OCI-LY7 (cell line): ENCODE measurements at places on chromosomes 12 and 14. TPM values are rescaled to one million over a fixed set of nuclear protein-coding genes. Genes with fewer than 3 reads are reported as not detected.
A peak's percentile ranks its signal among the peaks of the same experiment; 100 is the strongest.

DNA sequence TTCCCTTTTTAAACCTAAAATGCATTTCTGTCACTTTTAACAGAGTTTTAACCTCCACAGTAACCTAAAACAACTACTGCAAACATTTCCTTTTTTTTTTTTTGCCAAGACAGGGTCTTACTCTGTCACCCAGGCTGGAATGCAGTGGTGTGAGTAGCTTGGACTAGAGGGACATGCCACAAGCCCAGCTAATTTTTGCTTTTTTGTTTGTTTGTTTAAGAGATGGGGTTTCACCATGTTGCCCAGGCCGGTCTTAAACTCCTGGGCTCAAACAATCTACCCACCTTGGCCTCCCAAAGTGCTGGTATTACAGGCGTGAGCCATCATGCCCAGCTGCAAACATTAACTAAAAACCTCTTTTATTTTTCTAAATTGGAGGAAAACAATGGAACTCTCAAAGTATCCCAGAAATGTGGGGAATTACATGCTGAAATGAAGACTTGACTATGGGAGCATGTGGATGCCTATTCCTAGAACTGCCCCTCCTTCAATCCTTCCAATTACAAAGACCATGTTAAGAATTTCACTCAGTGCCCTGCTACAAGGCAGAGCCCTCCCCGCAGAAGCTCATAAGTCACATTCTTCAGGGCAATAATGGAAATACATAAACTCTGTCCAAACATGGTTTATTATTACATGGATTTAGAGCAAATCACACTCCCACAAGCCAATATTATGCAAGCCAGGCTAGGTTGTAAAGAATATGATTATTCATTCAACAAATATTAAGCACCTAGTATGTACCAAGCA is 66.9 kb downstream of the C12orf56 start:
- DNase-seq: no peak

- peak; percentile 76 for DNase-seq
Measured at GRCh38 chr12:56007564-56008559, 10.8 kb downstream of the SUOX start.

DNA sequence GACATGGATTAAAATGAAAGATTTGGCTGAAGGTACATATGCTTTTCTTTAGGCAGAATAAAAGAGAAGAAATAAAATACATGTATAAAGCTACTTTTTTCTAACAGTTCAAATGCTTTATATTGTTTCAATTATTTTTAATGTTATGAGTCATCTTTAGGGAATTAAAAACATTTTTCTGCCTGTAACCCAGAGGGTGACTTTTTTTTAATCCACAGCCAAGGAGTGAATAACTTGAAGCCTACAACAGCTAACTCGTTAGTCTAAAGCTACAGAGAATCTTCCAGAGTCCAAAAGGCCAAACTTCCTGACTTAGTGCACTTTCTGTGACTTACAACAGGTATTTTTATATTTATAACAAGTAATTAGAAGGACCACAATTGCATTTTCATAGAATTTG is 151.6 kb downstream of the SEC23A start:
- no peak for DNase-seq

- no peak for DNase-seq
Measured at GRCh38 chr14:95185033-95185766, 27.9 kb upstream of the DICER1 start.

PLEKHH1 gene
- not detected in 2 replicates for total RNA-seq

LRP10 gene
- 53.3 and 55.1 TPM in 2 replicates for total RNA-seq

GRCh38 chr14:68248481-68249255 is 429.1 kb downstream of the RAD51B start:
- DNase-seq: peak; percentile 85

KRT4 gene
- not detected in 2 replicates for total RNA-seq

DNA sequence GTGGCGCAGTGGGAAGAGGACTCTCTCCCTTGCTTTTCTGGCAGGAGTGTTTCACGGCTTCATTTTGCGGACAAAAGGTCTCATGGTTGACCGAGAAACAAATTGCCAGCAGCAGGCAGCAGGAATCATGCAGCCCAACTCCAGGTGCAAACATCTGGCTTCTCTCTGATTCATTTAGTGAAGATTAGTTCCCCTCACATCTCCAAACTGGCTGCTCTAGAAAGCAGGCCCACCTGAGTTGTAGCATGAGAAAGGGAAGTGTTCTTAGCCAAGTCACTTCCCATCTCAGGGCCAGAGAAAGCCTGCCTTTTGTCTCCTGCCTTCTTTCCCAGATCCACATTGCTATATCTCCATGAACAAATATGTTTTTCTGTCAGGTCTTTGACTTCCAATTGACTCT is 120.8 kb upstream of the CCDC196 start:
- no peak for DNase-seq

DNAH10 gene
- total RNA-seq: 0.04 and 0.11 TPM in 2 replicates

MRPS35 gene
- total RNA-seq: 44.2 and 45.5 TPM in 2 replicates

AMN1 gene
- total RNA-seq: 12.6 and 15.2 TPM in 2 replicates

TC2N gene
- total RNA-seq: not detected in 2 replicates

- no peak for DNase-seq
Measured at GRCh38 chr12:120362516-120363273, 6.3 kb downstream of the MSI1 start.

- no peak for DNase-seq
Measured at GRCh38 chr12:92537290-92537960, 165.4 kb upstream of the PLEKHG7 start.

SERPINA3 gene
- not detected in 2 replicates for total RNA-seq

TRIM9 gene
- 4.7 and 7.9 TPM in 2 replicates for total RNA-seq

MRPL51 gene
- total RNA-seq: 280 and 338 TPM in 2 replicates

DNA sequence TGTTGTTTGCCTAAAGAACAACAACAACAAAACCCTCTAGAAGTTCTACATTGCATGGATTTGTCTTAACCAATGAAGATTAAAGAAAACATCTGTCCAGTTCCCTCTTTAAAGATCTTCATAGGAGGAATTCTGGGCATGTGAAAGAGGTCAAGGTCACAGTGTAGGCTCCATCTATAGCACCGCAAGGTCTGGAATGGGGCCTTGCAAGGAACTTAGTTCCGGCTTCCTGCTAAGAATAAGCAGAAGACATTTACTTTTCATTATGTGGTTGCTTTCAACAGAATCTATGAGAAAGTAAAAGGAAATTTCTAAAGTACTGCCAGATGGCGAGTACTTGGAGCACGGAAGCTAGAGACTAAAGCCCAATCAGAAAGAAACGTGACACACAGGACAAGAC is 57.2 kb upstream of the GNPNAT1 start:
- DNase-seq: no peak

HOTAIR gene
- total RNA-seq: 3.6 and 5.3 TPM in 2 replicates

- DNase-seq: no peak
Measured at GRCh38 chr12:19282133-19282699, 152.7 kb downstream of the PLEKHA5 start.

- DNase-seq: no peak
Measured at GRCh38 chr14:31319701-31320100, 100.6 kb downstream of the HEATR5A start.

- no peak for DNase-seq
Measured at GRCh38 chr12:68557011-68557730, 53.5 kb upstream of the RAP1B start.

DNA sequence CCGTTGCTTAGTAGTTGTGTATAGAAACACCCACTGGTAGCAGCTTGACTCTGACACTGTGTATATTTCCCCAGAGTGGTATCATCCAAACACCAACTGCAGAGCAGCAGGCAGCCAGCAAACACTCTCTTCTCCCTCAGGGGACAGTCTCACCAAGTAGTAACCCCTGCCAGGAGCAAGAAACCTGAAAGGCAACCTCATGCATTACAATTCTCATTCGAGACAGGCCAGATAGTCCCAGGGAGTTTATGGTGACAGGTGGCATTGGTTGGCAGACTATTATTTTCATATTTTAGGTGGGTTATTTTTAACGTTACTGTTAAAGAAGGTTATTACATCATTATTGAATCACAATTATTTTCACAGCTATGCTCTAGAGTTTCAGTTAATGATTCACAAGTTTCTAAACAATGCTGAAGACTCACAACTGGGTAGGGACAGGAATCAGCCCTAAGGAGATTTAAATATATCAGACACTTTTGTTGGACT is 222.8 kb downstream of the EGLN3 start:
- DNase-seq: no peak

DNA sequence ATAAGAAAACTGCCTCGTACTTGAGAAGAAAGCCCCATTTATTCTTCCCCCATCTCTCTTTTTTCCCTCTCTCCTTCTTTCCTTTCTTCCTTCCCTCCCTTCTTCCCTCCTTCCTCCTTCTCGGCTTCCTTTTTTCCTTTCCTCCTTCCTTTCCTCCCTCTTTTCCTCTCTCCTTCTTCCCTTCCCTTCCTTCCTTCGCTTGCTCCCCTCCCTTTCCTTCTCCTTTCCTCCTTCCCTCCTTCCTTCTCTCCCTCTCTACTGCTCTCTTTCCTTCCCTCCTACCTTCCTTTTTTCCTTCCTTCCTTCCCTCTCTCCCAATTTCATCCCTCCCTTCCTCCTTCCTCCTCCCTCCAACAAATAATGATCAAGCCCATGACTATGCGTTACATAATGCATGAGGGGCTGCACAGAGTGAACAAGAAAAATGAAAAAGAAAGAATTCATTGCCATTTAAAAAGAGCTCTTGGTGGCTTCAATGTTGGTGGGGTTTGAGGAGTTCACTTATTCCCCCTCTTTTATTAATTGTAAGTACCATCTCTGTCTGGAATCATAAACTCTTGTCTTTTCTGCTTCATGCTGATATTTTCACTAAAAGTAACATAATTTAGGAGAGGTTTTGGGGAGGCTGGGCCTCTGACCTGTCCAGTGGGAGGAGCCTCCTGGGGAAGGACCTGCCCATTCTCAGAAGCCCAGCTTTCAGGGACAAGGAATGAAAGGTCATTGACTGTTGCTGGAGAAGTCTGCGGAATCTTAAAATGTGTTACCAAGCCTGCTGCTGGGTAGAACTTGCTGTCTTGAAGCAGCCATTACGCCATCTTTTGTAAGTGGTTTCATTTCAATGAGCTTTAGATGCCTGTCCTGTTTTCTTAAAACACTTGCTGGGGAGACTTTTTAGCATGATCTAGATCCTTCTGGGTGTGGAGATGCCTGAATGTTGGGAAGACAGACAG is 144.3 kb downstream of the CHST11 start:
- DNase-seq: no peak

ARHGEF40 gene
- 2.0 TPM in 2 replicates for total RNA-seq

LRRC10 gene
- total RNA-seq: not detected in 2 replicates

DNA sequence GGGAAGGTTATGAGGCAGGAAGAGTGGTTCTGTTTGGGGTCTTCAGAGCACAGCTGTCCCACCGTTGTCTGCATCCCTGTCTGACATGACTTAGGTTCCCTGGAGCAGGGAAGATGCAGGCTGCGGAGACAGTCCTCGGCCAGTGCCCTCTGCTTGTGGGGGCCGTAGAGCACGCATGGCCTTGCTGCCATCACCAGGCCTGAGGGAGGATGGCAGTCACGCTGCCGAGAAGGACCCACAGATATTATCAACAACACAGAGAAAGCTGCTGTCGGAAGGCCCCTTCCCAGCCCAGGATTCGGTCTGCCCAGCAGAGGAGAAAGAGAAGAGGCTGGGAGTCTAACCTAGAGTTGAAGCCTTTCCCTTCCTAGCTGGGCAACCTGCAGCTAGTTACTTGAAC is 35.0 kb downstream of the ERH start:
- no peak for DNase-seq

C1S gene
- 3.6 and 5.2 TPM in 2 replicates for total RNA-seq

PZP gene
- not detected in 2 replicates for total RNA-seq

DNA sequence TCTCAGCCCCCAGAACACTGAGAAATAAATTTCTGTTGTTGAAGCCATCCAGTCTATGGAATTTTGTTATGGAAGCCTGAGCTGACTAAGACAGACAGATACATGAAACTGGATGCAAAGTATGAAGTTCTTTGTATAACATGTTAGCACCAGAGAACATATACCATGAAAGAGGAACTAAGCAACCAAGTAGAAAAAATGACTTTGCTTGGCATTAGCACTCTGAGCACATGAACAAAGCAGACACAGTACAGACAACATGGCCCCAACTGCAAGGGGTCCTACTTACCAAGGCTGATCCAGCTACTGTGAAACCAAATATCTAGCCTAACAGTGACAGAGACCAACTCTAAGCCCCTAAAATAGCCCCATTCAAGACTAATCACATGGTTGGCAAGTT is 13.8 kb downstream of the EXOC5 start:
- DNase-seq: no peak

- DNase-seq: no peak
Measured at GRCh38 chr12:60805364-60805763, 1209.5 kb downstream of the SLC16A7 start.

GRCh38 chr12:28568118-28568517 is 377.9 kb downstream of the CCDC91 start:
- DNase-seq: no peak

DNA sequence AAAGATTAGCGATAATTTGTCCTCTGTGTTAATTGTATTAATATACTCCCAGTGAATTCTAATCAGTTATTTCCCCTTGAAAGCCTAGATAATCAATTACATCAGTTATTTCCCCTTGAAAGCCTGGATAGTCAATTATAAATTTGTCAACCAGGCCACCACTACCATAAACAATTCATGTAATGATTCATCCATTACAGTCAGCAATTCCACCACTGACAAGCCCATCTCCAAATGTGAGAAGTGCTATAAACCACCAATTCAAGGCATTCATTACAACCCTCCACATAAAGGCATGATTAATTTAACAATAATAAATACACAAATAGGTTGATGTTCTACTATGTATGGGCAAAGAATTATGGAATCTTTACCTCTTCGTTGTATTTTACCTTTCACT is 40.9 kb downstream of the INTS13 start:
- DNase-seq: no peak

POLE2 gene
- total RNA-seq: 30.3 and 36.8 TPM in 2 replicates

HOXC5 gene
- not detected in 2 replicates for total RNA-seq

- no peak for DNase-seq
Measured at GRCh38 chr14:23447361-23448350, 12.2 kb upstream of the MYH7 start.

AP1G2 gene
- total RNA-seq: 209 and 235 TPM in 2 replicates

IL31 gene
- not detected in 2 replicates for total RNA-seq

DNA sequence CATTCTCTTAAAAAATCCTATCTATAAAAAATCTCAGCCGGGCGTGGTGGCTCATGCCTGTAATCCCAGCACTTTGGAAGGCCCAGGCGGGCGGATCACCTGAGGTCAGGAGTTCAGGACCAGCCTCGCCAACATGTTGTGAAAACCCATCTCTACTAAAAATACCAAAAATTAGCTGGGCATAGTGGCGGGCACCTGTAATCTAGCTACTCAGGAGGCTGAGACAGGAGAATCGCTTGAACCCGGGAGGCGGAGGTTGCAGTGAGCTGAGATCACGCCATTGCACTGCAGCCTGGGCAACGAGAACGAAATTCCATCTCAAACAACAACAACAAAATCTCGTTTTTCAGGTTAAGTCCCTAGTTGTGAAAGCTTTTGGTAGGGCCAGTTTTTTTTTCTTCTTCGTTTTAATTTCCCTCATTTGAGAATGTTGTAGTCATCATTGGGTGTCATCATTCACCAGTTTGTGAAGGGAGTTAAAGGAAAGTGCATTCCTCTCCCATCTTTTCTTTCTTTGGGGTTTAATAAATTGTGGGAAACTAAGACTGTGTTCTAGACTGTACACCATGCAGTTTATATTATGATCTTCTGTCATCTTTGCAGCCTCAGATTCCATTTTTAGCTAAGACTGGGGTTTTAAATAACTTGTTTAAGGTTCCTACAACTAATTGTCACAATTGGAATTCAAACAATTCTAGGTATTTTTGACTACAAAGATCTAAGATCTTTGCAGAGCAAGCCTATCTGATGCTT is 23.9 kb downstream of the MDM2 start:
- no peak for DNase-seq

- DNase-seq: peak; percentile 67
Measured at GRCh38 chr14:102317564-102318248, 1.8 kb upstream of the ZNF839 start.

SERPINA12 gene
- not detected in 2 replicates for total RNA-seq

CCDC175 gene
- total RNA-seq: not detected in 2 replicates

- no peak for DNase-seq
Measured at GRCh38 chr12:40331886-40332285, 107.1 kb downstream of the LRRK2 start.
